ENCODE measurements at places on chromosomes 16 and 17.
A peak's percentile ranks its signal among the peaks of the same experiment; 100 is the strongest.

- DNase-seq, result peak; percentile 32
These were observed 180.8 kb downstream of the RBFOX1 start for GRCh38 chr16:7513429-7513828.

DNA sequence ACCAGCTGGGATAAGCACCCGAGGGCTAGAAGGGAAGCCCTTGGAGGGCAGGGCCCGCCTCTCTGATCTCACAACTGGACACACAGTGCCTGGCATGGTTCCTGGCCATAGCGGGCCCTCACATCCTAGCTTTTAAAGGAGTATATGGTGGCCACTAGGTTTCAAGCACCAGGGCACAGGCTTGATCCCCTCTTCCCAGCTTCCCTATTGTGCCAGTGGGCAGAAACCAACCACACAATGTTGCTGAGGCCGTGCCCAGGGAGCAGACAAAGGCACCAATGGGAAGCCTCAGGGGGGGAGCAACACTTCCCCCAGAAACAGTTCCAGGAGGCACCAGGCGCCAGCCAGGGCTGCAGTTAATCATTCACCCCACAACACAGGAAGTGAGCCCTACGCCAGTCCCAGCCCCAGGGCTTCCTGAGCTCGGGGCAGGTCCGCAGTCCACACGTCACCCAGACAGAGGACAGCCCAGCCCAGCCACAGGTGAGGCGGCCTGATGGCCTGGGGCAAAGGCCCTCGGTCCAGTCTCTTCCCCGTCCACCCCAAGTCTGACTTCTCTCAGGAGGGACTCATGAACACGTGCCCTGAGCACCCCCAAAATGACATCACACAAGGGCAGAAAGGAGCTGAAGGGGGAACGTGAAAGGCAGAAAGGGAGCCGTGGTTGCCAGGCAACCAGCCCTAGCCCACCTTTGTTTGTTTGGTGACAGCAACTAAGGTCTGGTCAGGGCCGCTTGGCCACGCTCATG is 12.8 kb downstream of the SMIM5 start:
- no peak for DNase-seq

GRCh38 chr16:14211856-14212543 is 140.9 kb downstream of the MRTFB start:
- DNase-seq, result no peak

DNA sequence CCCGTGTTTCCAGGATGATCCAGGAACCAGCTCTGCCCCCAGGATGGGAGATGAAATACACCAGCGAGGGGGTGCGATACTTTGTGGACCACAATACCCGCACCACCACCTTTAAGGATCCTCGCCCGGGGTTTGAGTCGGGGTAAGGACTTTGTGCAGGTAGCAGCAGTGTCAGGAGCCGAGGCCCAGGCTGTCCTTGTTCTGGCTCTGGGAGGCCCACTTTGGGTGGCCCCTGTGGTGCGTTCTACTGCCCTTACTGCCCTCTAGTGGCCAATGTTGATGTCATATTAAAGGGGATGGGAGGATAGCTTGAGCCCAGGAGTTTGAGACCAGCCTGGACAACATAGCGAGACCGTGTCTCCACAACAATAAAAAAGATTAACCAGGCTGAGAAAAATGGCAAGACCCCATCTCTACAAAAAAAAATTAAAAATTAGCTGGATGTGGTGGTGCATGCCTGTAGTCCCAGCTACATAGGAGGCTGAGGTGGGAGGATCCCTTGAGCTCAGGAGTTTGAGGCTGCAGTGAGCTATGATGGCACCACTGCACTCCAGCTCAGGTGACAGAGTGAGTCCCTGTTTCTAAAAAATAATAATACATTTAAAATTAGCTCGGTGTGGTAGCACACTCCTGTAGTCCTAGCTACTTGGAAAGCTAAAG is 20.9 kb upstream of the CLEC18A start:
- DNase-seq, result peak; percentile 57

DNA sequence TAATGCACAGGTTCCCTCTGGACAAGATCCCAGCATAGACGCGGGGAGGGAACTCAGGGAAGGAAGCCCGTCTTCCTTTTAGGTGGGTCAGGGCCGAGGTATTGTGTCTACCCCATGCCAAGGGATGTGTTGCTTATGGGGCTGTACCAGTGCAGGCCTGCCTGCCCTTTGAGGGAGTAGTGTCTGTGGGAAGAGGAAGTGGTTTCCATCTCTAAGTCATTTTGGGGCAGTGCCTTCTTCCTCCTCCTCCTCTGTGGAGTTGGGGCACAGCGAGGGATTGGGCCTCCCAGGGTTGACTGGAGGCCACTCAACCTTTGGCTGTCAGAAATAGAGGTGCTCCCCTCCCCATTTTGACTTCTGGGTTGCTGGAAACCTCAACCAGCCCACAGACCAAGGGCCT is 26.5 kb downstream of the GJD3 start:
- DNase-seq, result no peak

DNA sequence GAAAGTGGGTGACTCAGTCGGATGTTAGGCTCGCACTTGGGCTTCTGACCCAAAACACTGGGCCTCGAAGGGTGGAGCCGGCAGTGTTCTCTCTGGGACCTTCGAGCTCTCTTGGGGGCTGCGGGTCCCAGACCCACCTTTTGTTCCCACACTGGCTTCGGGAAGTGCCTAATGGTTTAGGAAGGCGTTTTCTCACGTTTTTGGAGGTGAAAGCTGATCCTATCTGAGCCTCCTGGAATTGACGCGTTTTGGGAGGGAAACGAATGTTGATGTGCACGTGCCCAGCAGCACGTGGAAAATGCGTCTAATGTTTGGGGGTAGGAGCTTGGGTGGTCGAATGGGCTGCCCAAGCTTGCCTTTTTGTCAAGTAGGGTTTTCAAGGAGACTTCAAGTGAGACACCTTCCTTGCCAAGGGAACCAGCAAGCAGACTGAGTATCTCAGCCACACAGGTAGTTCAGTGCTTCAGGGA is 666 bp downstream of the HGS start:
- DNase-seq, result no peak

GRCh38 chr17:4796552-4796920 is 572 bp downstream of the PSMB6 start:
- peak; percentile 33 for DNase-seq

- peak; percentile 37 for DNase-seq
These were observed 19.2 kb downstream of the CLEC19A start for GRCh38 chr16:19304750-19305149.

DNA sequence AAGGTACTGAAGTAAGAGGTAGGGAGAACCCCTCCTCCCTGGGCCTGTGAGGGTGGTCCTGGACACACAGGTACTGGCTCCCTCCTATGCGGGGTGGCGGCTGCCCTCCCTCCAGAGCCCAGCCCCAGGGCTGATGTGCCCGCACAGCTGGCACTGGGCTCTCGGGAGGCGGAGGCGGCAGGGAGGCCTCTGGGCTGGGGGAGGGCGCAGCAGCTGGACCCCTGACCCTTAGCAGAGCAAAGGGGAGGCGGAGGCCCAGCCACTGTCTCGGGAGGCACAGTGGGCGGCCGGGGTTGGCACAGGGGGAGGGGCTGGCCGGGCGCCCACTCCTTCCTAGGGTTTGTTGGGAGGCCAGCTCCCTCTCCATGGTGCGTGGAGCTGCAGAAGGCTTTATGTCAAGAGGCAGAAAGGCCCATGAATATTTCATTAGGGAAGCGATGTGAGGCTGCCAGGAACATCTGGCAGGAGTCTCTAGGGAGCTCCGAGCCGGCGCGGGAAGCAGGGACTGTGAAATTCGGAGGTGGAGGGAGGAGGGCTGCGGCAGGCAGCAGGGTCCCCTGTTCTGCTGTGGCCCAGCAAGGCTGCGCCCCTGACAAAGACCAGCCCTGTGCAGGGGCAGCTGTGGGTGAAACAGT is 44.1 kb upstream of the ACSF3 start:
- DNase-seq, result peak; percentile 43

GRCh38 chr17:72702998-72703397 is 389.5 kb downstream of the SLC39A11 start:
- no peak for DNase-seq

- peak; percentile 71 for DNase-seq
These were observed 15.6 kb downstream of the TLE7 start for GRCh38 chr16:71426069-71426879.

Measured in SK-N-DZ (cell line).